ENCODE measurements at places on chromosomes 5 and 9.

GRCh38 chr9:30628915-30629567, 1755.4 kb upstream of the ACO1 start:
- DNase-seq = no peak

GRCh38 chr5:56481428-56482357, 248.6 kb upstream of the ANKRD55 start:
- peak; percentile 38 for DNase-seq

DNA sequence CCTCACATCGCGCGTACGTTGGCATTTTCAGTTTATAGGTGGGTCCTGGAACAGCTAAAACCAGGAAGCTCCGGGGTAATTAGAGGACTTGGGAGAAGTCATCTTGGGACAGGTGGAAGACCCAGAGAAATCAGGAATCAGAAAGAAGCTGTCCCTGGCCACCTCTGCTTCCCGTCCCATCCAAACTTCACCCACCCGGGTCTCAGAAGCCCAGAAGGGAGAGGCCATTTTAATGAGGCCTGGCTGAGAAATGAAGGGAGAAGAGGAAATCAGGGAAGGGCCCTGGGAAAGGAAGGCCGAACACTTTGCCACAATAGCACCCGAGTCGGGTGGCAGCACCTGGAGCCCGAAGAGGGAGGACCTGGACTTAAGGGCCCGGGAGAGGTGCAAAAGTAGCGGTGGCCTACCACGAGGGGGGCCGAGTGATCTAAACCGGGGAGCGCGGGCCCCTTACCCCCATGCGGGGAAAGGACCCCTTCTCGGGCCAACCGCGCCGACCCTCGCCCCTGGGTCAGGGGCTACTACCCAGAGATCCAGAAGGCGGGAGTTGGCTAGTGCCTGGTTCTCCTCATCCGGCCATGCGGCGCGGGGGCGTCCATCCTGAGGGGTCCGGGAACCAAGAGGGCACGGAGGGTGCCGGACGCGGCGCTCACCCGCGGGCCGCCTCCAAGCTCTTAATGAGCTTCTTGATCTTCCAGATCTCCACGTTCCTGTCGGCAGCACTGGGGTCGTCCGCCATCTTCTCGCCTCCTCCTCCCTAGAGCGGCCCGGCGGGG, 668 bp downstream of the ETF1 start:
- peak; percentile 41 for DNase-seq

- DNase-seq = no peak
These were observed 139.2 kb upstream of the LHFPL2 start for GRCh38 chr5:78787783-78788182.

GRCh38 chr9:121709798-121710197, 58.4 kb downstream of the DAB2IP start:
- DNase-seq = no peak

GRCh38 chr5:35741126-35741716, 115.5 kb upstream of the IL7R start:
- peak; percentile 57 for DNase-seq

GRCh38 chr9:89788434-89788833, 183.6 kb downstream of the GADD45G start:
- no peak for DNase-seq

DNA sequence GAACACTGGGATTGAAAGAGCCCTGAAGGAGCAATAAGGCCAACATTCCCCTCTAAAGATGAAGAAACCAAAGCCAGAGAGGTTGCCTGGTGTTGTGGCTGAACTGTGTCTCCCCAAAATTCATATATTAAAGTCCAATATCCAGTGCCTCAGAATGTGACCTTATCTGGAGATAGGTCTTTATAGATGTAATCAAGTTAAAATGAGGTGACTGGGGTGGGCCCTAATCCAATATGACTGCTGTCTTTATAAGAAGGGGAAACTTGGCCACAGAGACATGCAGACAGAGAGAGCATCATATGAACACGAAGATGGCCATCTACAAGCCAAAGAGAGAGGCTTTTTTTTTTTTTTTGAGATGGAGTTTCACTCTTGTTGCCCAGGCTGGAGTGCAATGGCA, 66.9 kb upstream of the PLPP1 start:
- DNase-seq = no peak

GRCh38 chr9:80792726-80793125, 896.6 kb downstream of the TLE1 start:
- no peak for DNase-seq

- peak; percentile 44 for DNase-seq
These were observed at the start of gene PIP5K1B for GRCh38 chr9:68704814-68705530. TSS of gene PIP5K1B (plus strand) at chr9:68705240. CDS start at chr9:68822615, 117,375 bp downstream.

DNA sequence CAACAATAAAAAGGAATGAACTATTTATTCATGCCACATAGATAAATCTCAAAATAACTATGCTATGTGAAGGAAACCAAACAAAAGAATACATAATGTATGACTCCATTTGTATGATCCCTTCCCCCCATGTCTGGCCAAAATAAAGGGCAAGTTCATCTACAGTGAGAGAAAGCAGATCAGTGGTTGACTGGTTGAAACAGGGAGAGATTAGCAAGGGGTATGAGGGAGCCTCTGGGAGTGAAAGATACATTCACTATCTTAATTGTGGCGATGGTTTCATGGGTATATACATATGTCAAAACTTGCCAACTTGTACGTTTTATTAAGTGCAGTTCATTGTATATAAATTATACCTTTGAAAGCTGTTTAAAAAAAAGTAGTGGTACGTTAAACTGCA, 4.8 kb downstream of the PSMD5 start:
- no peak for DNase-seq

DNA sequence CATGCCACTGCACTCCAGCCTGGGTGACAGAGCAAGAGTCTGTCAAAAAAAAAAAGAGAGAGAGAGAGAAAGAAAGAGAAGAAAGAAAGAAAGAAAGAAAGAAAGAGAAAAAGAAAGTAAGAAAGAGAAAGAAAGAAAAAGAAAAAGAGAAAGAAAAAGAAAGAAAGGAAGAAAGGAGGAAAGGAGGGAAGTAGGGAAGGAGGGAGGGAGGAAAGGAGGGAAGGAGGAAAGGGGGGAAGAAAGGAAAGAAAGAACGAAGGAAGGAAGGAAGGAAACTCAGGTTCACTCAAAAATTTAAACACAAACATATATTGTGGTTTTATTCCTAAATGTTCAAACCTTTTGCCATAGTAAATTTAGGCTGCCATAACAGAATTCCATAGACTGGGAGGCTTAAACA, 453.0 kb downstream of the SLCO4C1 start:
- no peak for DNase-seq

GRCh38 chr5:17991775-17992174, 357.5 kb downstream of the TAF11L14 start:
- no peak for DNase-seq

DNA sequence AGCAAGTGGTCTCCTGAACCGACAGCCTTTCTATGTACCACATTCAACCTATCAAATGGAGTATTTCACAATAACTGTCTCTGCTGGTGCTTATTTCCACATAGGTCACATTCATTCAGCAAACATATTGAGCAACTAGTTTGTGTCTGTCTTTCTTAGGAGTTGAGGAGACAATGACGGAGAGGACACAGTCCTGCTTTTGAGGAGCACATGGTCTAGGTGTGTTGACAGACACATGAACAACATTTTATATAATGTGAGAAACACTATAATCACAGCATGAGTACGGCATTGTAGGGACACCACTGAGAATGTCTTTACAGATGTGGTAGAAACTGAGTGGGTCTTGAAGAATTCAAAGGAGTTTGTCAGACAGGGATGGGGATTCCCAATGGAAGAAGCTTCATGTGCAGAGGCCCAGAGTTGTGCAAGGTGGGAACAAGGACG, 28.5 kb downstream of the NFIL3 start:
- peak; percentile 56 for DNase-seq

- peak; percentile 96 for DNase-seq
These were observed 479.4 kb downstream of the DMAC1 start for GRCh38 chr9:7320139-7320538.

DNA sequence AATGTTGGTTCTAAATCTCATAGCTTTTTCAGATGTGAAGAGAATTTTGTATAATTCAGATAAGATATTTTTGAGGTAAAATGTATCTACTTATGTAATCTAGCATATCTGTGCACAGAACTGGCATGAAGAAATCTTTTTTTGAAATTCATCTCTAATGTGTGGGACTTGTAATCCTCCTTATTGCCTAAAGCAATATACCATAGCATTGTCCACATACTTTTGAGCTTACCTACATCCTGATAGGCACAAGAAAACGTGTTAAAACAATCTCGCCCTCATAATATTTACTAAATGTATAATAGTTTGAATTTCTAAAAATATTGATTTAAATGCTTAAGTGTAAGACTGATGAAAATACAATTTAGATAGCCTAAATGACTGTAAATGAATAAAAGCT, 1686.5 kb upstream of the ACO1 start:
- DNase-seq = no peak

- peak; percentile 1 for DNase-seq
These were observed 52.0 kb upstream of the DAPK1 start for GRCh38 chr9:87445646-87446045.

GRCh38 chr5:73393611-73394489, 54.7 kb downstream of the FOXD1 start:
- no peak for DNase-seq

GRCh38 chr5:97628031-97628430, 445.0 kb upstream of the RIOK2 start:
- no peak for DNase-seq

GRCh38 chr9:6564868-6565267, 80.7 kb downstream of the GLDC start:
- no peak for DNase-seq

DNA sequence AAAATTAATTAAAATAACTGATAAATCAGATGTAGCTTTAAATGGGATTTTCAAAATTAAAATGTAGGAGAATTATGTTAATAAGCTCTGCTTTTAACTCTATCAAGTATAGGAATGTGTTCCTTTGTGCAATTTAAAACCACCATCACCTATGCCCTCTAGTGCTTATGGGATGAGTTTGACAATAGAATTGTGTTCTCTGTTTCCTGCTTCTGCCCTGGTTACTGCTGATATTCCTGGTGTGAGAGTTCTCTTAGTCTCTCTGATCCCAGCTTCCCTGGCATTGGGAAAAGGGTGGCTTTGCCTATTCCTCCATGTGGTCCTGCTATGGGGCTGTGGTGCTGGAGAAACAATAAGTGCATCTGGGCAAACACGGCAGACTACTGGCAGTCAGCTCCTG, 8.1 kb downstream of the LRRTM2 start:
- no peak for DNase-seq

DNA sequence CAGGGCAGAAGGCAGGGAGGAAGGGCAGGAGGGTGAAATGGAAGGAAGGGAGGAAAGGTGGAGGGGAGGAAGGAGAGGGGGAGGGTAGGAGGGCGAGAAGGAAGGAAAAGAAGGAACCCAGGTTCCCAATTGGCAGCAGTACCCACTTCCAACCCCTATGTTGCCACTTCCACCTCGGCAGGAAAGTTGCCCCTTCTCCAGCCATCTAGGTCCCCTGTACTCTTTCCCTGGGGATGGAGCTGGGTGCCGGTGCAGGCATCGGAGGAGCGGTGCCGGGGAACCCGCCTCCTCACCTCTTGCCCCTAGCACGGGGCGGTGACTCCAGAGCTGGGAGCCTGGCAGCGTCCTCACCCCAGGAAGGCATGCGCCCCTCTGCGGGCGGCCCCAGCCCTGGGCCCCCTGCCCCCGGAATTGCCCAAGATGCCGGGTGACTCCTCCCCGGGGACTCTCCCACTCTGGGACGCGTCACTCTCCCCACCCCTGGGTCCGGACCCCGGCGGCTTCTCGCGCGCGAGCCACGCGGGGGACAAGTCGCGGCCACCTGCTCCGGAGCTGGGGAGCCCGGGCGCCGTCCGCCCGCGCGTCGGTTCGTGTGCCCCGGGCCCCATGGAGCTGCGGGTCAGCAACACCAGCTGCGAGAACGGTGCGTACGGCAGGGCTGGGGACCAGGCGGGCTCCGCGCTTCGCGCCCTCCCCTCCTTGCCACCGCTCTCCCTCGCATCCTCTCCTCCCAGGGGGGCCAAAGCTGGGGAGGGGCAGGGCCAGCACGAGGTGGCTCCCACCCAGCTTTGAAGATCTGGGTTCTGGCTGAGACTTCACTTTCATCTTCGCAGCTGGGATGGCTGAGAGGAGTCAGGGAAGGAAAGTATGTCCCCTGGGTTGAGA, at the start of gene NIPAL4:
NIPAL4 (plus strand) TSS at position 499 of the 885 bp plus-strand sequence; CDS start at position 607, 108 bp downstream.
- DNase-seq = no peak

DNA sequence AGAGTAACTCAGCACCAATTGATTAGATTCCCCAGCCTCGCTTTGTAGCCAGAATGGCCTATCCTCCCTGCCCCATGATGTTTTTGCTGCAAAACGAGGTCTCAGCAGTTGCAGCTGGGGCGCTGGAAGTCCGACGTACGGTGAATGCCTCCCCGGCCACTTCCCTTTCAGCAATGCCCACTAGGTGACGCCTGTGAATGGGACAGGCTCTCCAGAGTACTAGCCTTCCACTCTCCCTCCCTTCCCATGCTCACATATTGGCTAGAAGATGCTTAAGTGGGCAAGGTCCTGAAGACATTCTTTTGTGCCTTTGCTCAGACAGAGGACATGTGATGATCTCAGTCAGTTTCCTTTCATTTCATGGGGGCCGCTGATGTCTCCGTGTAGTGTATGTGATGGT, 50.8 kb downstream of the DMRT2 start:
- peak; percentile 30 for DNase-seq

GRCh38 chr9:129885018-129885669, 49.9 kb downstream of the USP20 start:
- peak; percentile 56 for DNase-seq

DNA sequence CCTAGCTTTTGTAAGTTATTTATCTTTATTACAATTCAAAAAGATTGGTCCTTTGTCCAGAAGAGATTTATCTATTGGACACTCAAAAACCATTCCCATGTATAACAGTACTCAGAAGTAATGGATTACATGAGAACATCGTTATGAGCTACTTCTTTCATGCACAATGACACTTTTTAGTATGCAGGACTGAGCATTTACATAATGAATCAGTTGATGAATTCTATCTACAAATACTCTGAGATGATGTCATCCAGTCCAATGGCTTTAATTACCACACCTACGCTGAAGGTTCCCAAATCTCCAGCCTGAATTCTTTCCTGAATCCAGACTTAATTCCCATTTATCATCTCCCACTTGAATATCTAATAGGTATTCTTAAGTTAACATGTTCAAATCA, 75.3 kb downstream of the PTBP3 start:
- DNase-seq = no peak

GRCh38 chr5:95996904-95997723, 35.5 kb upstream of the ELL2 start:
- DNase-seq = no peak

- DNase-seq = no peak
These were observed 6.7 kb downstream of the DDX31 start for GRCh38 chr9:132663117-132663516.

Data from ELR (cell line).